Hematopoietic multipotent progenitor cell (in vitro differentiated cells): ENCODE measurements at places on chromosomes 16 and 17.

DNA sequence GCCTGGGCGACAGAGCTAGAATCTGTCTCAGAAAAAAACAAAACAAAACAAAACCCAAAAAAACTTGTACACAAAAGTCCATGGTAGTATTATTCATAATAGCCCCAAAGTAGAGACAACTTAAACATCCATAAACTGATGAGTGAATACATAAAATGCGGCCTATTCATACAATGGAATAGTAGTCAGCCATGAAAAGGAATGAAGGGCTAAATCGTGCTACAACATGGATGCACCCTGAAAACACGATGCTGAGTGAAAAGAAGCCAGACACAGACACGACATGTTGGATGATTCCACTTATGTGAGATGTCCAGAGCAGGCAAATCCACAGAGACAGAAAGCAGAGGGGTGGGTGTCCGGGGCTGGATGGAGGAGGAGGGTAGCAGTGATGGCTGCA, 12.3 kb downstream of the KCNG4 start:
- no peak for DNase-seq

DNA sequence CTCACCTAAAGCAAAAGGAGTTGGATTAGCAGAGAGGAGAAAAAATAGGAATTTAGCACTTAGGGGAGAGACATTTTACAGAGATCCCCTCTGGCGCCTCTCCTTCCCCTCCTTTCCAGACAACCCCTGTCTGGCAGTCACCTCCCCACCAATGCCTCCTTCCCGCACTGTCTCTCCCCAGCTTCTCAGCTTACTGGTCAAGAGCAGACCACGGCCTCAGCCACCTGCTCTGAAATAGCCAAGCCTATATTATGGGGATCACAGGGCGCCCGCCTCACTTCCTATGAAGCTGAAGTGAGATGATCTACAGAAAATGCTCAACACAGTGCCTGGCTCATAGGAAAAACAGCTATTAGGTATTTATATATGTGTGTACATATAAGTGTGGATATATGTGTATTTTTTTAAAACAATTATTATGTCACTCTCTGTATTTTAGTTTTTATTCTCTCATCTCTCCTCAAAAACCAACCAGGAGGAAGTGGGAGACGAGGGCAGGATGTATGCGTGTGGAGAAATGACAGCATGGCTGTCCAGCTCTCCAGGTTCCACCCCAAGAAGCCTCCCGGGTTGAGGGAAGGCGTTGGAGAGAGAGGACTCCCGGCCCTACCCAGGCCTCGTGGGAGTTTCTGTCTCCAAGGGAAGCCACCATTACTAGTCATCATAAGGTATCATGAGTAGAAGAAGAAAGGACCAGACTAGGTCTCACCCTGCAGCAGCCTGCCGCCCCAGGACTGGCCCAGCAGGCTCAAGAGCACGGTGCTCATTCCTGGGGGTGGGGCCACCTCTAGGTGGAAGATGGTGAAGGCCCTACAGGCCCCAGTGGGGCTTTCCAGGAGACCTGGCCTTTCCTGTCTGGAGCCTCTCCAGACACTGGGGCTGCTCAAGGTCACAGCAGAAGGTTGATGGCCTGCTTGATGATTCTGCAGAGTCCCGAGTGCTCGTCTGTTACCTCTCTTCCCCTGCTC, 27.2 kb downstream of the MAP3K14 start:
- DNase-seq: no peak

DNA sequence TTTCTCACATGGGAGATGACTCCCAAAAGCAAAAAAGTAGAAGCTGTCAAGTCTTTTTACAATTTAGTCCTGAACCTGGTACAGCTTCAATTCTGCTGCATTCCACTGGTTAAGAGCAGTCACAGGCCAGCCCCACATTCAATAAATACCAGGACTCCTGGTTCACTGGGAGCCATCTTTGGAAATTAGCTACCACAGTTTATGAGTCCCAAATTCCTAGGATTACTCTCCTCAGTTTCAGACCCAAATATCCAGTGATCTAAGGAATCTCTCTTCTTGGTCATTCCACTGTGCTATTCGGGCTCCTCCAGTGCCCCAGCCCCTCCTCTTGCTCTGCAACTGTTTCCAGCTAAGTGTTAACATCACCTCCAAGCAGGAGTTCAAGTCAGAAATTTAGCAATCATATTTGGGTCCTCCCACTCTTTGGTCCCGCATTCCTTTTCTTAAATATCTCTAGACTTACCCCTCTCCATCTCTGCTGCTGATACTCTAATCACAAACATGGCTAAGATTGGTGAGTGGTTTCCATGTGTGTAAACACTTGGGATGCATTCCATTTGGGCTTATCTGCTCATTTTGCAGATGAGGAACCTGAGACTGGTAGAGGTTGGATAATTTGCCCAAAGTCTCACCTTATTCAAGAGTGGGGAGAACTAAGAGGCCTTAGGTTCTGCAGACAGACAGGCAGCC, 9.6 kb upstream of the WIPF2 start:
- DNase-seq: no peak

- no peak for DNase-seq
Observed at GRCh38 chr16:87703835-87704375, 61.9 kb downstream of the KLHDC4 start.
